ENCODE measurements at places on chromosomes 2 and 18. TPM values are rescaled to one million over a fixed set of nuclear protein-coding genes. Genes with fewer than 3 reads are reported as not detected.

DNA sequence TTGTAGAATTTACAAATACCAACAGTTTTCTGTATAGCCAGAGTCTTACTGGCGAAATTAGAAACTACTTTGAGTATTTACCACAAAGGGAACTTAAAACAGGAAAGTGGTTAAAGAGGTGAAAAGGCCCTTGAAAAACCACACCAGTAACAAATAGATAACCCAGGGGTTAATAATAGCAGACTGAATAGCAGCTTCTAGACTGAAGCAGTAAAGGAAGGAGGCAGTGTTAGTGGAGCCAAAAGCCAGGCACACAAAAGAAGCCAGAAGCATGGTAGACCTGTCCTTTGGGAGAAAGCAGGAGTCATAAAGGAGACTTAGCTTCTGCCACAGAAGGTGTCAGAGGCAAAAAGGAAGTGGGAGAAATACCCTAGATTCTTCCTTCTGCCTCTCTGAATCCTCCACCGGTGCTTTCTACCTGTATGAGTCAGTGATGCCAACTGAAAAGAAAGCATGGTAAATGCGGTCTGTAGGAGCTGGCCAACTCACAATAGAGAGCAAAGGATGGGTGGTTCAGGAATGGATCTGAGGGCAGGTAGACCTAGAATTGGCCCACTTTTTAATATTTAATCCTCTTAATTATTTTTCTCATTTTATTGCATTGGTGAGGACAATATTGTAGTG is 97.3 kb downstream of the ARL6IP6 start:
- no peaks in the 10 kb centered on the region for H3K4me1 ChIP-seq
- no peaks in the 10 kb centered on the region for H3K36me3 ChIP-seq
- no peaks in the 10 kb centered on the region for H3K27me3 ChIP-seq
- no peak overlapping the region for H3K27ac ChIP-seq
- no peak overlapping the region for H3K4me3 ChIP-seq
- no peak for DNase-seq

Gene MYO3B
- total RNA-seq: 0.05 TPM

Gene BOLA3
- total RNA-seq: 11.1 TPM

Gene COL3A1
- 300 TPM for total RNA-seq

GRCh38 chr18:22197668-22198067 is 28.3 kb downstream of the GATA6 start:
- no peaks in the 10 kb centered on the region for H3K36me3 ChIP-seq
- peaks cover 14% of the 10 kb centered on the region for H3K4me1 ChIP-seq
- H3K27me3 ChIP-seq: no peaks in the 10 kb centered on the region

Gene IL1RL2
- not detected for total RNA-seq

DNA sequence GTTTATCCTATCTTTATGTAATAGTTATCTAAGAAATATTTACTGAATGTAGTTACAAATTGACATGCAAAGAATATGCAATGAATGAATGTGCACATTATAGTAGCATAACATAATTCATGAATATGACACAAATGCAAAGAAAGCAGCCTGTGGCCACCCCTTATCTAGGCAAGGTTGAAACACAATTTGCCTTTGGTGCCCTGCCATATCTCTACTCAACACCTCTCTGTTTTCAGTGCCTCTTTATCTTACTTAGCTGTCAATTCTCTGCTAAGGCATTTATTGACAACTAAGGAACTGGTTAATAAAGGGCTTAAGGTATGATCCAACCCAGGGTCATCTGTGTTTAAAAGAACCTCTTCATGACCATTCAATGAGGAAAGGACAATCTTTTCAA is 18.9 kb downstream of the REV1 start:
- H3K4me1 ChIP-seq: peaks cover 12% of the 10 kb centered on the region
- no peak overlapping the region for H3K27ac ChIP-seq
- H3K27me3 ChIP-seq: no peaks in the 10 kb centered on the region
- DNase-seq: no peak

DNA sequence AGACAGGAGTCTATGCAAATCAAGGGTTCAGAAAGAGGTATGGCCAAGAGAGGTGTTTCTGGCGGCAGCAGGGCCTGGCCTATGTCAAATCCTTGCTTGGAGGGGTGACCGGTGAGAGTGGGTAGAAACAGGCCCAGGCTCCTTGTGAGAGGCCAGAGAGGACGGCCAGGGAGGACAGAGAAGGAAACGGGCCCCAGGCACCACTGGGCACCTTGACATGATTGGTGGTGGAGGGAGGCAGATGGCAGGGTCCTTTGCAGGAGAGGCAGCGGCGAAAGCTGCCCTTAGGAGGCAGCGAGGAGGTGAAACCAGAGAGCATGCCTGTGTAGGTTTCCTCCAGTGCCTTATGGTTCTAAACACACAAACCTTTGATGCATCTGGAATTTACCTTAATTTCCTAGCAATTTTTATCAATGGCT is 6.2 kb downstream of the RAMP1 start:
- H3K27ac ChIP-seq: peak overlapping the region; percentile 29
- no peaks in the 10 kb centered on the region for H3K27me3 ChIP-seq
- no peak overlapping the region for H3K4me3 ChIP-seq
- no peak for DNase-seq

- no peak for DNase-seq
- no peaks in the 10 kb centered on the region for H3K36me3 ChIP-seq
- H3K27ac ChIP-seq: no peak overlapping the region
Observed at GRCh38 chr2:46534589-46534988, 55.2 kb downstream of the TMEM247 start.

GRCh38 chr2:182906454-182906853 is 40.0 kb upstream of the FRZB start:
- H3K27me3 ChIP-seq: no peaks in the 10 kb centered on the region
- no peak overlapping the region for H3K4me3 ChIP-seq
- no peaks in the 10 kb centered on the region for H3K4me1 ChIP-seq

DNA sequence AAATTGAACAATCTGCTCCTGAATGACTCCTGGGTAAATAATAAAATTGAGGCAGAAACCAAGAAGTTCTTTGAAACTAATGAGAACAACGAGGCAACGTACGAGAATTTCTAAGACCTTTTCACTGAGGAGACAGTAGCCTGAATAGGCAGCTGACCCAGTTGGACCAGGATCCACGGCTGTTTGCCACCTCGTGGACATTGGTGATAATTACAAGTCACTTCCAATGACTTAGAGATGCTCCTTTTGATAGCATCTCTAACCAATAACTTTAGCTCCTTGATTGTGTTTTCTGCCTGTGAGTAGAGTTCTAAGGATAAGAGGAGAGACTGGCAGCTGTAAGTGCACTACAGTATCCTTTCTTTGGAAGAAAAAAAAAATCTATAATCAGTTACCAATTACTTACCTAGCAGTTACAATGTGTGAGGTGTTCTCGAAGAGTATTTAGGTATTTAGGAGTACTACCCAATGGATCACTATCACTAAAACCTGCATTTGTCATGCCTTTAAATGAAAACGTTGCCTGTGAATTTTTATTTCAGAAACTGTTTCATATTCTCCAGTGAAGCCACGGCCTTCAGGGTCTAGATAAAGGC is 31.3 kb upstream of the CNTNAP5 start:
- no peaks in the 10 kb centered on the region for H3K4me1 ChIP-seq
- H3K36me3 ChIP-seq: no peaks in the 10 kb centered on the region
- no peaks in the 10 kb centered on the region for H3K27me3 ChIP-seq

GRCh38 chr2:142041105-142041504 is 89.7 kb downstream of the LRP1B start:
- H3K27ac ChIP-seq: no peak overlapping the region
- DNase-seq: no peak
- H3K4me3 ChIP-seq: no peak overlapping the region
- no peaks in the 10 kb centered on the region for H3K36me3 ChIP-seq

Measured in ovary (tissue), 10 donors.